NCI-H1092 treated with DMSO at 0.1 percent for 48 hours (cell line): ENCODE measurements at places on chromosomes 12 and 14.

DNA sequence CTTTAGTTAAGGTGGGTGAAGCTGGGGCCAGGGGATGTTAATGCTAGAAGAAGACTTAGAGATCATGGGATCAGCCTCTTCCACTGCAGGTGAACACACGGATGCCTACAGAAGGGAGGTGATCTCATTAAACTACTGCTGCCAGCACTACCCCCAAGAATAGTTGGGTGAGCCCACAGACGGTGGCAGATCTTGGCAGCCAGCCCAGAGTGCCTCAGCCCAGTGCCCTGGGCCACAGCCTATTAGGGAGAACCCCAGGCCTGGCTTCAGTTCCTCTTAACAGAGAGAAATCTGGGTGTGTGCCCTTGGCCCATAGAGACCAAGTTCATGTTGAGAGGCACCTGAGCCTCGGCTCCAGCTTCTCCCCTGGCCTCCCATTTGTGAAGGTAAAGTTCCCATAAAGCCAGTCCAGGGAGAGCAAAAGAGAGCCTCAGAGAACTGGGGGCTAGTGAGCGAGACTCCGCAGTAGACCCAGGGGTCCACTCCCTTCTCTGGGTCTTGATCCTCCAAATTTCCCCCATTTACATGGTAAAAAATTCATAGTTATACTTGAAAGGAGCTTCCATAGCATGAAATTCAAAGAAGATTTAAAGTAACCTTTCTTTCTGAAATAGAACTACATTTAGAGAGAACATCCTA lies 125.0 kb upstream of the CCND2 start:
- DNase-seq: no peak

GRCh38 chr14:64405295-64405694 lies 17.1 kb downstream of the MTHFD1 start:
- DNase-seq: no peak

GRCh38 chr12:107026806-107027635 lies 40.1 kb upstream of the MTERF2 start:
- peak; percentile 43 for DNase-seq

DNA sequence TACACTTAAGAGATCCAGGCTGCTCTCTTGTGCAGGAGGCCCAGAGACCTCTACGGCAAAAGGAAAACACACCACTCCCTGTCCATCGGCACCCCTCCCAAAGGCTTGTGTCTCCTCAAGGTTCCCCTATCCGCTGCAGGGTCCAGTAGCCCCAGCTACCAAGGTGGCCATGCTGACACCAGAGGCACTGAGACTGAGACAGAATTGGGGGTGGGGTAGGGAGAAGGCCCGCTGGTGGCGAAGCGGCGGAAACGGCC lies 590 bp downstream of the DDIT3 start:
- DNase-seq: peak; percentile 19

DNA sequence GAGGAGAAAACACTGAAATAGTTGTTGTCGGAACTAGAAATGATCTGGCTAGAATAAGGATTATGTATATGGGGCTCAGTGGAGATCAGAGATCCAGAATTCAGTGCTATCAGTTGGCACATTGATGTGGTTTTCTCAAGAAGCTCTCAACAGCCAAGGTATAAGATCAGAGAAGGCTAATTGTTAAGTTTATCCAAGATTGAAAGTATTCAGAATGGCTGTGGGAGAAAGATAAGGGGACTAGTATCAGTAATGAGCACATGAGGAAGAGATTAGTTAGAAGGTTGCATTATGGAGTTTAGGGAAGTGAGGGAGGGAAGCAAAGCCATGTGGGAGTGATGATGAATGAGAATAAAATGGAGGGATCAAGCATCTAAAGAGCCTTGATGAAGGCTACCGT lies 128.1 kb upstream of the MIS18BP1 start:
- DNase-seq: no peak

DNA sequence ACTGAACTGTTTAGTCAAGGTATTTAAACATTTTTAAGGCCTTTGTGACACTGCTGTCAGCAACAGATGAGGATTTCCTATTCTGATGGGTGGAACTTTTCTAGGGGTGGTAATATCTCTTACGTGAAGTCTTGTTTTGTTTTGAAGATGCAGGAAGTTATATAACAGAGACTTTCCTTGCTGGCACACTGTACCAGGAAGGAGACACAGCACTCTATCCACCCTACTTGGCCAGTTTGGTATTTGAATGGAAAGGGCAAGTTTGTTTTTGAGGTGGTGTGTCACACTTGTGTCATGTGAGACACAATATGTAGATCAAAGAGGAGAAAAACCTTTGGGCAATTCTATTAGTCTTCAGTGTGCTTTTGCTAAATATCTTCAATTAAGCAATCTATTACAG lies 51.6 kb upstream of the SRP54 start:
- no peak for DNase-seq

DNA sequence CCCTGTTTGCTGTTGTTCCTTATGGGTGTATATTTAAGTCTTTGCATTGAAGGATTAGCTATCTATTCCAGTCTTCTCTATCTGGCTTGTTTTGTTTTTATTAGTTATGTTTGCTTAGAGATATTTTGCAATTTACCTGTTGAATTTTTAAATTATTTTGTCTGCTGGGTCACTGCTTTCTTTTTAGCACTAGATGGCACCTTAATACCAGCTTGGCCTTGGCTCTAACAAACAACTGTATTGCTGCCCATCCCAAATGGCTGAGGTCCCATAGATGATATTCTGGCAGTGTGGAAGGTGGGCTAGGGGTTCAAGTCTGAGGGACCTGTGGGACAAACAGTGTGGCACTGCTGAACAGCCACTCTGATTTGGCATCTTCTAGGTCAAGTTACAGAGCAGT lies 144.0 kb upstream of the FBXO33 start:
- DNase-seq: no peak

DNA sequence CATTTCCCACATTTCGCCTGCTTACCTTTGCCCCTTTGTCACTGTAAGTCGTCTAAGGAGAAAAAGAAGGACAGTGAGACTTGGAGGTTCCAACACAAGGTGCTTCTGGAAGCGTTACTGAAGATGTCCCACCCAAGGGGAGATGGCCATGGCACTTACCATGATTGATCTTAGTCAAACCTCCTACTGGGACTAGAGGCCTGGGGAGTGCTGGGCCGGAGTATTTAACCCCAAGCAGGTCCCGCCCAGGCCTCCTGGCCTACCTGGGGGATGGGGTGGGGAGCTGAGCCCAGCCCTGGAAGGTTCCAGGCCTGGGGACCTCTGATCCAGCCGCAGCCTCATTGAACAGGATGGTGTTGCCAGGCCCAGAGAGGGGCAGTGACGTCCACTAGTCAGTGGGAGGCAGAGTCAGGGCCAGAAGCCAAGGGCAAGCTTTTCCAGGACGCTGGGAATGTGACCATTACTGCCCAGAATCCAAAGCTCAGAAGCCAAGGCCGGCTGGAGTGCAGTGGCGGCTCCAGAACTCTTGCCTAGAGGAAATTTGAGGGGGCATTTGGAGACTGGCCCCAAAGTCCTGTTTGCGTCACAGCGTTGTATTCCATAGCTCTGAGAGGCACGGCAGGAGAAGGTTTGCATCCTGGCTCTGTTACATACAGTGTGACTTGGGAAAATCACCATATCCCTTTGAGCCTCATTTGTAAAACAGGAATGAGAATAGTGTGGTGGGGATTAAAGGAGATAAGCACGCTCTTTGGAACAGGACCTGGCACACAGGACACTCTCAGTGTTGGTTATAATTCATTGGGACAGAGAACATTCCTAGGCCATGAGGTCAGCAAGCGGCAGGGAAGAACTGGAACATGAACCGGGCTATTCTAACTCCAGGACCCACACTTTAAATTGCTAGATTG lies at the start of gene HPD:
TSS of gene HPD (minus strand) at position 198 of the 911 bp plus-strand sequence. CDS start at position 162, 36 bp downstream.
- DNase-seq: no peak
